Activated CD4-positive, alpha-beta T cell treated with anti-CD3 and anti-CD28 coated beads, Interleukin-2, amount 10 ng/mL, durations not matched to agents 7 days and 5 days (primary cell): ENCODE measurements at places on chromosomes 1 and 21. TPM values are rescaled to one million over a fixed set of nuclear protein-coding genes. Genes with fewer than 3 reads are reported as not detected.

Gene CFHR5
- not detected for total RNA-seq

Gene NR1I3
- total RNA-seq = not detected

Gene TRNP1
- total RNA-seq = not detected

Gene OR2L3
- total RNA-seq = not detected

Gene PIGR
- total RNA-seq = not detected

Gene ELAPOR1
- total RNA-seq = 6.3 TPM

Gene OR2L2
- 0.19 TPM for total RNA-seq
